Right lobe of liver (tissue), 6 donors: ENCODE measurements at places on chromosomes 1 and 21. TPM values are rescaled to one million over a fixed set of nuclear protein-coding genes. Genes with fewer than 3 reads are reported as not detected.
A peak's percentile ranks its signal among the peaks of the same experiment; 100 is the strongest.

- DNase-seq = no peak
Measured at GRCh38 chr1:219439376-219439775, 173.5 kb downstream of the ZC3H11B start.

DNA sequence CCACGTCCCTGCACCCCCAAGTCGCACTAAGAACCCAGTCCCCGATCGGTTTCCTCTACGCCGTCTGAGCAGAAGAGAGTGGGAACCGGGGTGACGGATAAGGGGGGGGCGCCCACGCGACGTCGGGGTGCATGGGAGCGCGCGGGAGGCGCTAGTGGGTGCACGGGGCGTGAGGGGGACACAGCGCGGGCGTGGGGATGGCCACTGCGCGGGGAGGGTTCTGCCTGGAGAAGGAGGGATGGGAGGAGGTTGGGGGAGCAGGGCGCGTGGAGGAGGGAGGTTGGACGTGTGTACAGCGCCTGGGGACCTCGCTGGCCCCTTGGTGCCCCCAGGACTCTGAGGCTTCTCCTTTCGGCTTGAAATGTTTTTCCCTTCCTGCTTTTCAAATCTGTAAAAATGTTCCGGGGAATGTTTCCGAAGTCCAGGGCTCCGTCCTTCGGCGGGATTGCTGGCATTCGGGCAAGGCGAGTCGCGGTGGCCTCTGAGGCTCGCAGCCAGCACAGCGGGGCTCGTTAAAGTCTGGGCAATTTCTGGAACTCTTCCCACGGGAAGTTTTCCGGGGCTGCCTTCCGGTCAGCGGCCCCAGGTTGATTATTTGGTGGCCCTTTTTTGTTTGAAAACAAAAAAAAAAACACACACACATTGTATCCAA is 13.1 kb downstream of the RNF220 start:
- DNase-seq = no peak

GRCh38 chr1:233278631-233279030 is 16.9 kb downstream of the PCNX2 start:
- DNase-seq = no peak

- DNase-seq = no peak
Measured at GRCh38 chr1:1360506-1361169, 2.3 kb upstream of the MXRA8 start.

- DNase-seq = peak; percentile 25
Measured at GRCh38 chr1:6108937-6109614, 63.4 kb downstream of the KCNAB2 start.

The CITED4 gene
- 79.6 TPM for total RNA-seq

The SHE gene
- 5.0 TPM for total RNA-seq

The GUCA2B gene
- total RNA-seq = 1.8 TPM

The DEGS1 gene
- total RNA-seq = 28.6 TPM
